ENCODE measurements at places on chromosomes 6 and 20.

DNA sequence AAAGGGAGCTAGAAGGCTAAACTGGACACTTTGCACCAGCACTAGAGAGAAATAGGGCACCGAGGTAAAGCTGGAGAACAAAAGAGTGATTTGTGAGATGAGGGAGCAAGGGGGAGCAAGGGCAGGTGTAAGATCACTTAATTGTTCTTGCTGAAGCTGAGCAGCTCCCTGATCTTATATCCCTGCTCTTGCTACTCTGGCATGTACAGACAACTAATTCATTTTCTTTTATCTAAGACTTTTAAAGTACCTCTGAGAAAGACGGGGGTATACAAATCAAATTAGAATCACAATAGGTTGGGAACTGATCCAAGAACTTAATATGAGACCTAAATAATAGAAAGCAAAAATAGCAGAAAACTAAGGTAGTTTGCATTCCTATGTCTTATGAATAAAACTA is 381.7 kb upstream of the POU3F2 start:
- no peak for DNase-seq

DNA sequence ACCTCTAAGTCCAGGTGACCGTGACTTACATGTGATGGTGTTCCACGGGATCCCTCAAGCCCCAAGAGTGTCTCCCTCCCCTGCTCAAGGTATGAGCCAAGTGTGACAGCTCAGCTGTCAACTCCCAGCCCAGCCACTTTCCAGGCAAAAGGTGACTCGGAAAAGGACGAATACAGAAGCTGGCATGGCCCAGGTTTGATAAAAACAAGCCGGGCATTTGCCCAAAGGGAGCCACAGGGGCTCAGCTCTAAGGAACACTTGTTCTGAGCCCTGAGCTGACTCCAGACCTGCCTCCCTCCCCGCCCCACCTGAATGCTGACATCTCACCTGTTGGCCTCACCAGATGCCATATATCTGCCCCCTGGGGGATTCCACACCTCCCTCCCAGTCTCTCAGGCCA is 43.0 kb upstream of the BPIFA2 start:
- no peak for DNase-seq

DNA sequence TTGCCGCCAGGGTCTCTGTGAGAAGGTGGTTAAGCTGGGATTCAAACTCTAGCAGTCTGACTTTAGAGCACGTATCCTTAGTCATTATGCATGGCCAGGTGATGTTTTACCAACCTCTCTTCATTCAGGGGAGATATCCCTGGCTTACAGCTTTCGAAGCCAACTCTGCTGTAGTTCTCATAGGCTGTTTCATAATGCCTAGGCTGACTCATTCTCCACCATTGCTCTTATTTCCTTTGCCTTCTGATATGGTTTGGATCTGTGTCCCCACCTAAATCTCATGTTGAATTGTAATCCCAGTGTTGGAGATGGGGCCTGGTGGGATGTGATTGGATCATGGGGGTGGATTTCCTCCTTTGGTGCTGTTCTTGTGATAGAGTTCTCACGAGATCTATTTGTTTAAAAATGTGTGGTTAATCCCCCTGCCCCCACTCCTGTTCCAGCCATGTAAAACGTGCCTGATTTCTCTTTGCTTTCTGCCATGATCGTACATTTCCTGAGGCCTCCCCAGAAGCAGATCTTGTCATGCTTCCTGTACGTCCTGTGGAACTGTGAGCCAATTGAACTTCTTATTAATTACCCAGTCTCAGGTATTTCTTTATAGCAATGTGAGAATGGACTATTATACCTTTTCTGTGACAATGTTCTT is 94.6 kb upstream of the MAN1A1 start:
- no peak for DNase-seq

DNA sequence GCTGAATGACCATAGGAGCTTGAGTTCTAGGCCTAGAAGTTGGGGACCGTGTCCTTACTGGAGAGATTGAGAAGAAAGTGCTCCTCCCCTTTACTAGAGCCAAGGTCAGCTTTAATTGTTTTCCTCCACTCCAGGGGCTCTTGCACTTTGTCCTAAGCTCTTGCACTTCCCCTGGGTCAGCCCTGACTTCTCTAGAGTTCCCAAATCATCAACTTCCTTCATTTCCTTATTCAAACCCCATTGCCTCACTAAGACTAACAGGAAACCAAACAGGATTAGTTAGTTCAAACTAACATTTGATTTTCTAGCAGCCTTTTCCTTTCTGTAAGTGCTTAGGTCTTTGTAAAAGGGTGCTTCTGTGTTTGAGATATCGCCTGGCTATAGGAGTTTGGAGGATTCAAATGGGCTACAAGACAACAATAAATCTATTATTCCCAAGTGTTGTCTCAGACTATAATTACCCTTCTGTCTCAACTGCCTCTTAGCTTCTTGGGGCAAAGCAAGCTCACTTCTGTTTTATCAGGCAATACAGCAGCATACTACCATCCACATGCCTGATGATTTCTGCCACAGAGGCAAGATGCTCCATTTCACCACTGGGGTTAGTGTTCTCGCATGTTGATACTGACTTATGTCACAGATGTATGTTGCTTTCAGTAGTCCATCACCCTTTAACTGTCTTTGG is 12.8 kb upstream of the DTNBP1 start:
- no peak for DNase-seq

- DNase-seq = no peak
These were observed 147.0 kb upstream of the PTPRK start for GRCh38 chr6:128667339-128667858.

- peak; percentile 52 for DNase-seq
These were observed 91.1 kb upstream of the HIVEP1 start for GRCh38 chr6:11921017-11921438.

DNA sequence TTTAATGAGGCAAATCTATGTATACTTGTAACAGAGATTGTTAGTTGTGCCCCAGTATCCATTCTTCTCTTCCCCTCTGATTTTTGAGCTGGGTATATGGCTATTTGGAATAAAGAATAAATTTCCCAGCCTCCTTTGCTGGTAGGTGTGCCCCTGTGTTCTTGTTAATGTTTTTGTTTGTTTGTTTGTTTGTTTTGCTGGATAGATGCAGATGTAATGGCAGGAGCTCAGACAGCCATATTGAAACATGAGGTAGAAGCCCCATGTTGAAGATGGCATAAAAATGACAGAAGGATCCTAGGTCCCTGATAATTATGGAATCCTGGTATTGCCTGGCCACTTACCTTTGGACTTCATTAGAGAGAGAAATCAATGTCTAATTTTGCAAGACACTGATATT is 19.9 kb upstream of the FKBP5 start:
- DNase-seq = no peak

DNA sequence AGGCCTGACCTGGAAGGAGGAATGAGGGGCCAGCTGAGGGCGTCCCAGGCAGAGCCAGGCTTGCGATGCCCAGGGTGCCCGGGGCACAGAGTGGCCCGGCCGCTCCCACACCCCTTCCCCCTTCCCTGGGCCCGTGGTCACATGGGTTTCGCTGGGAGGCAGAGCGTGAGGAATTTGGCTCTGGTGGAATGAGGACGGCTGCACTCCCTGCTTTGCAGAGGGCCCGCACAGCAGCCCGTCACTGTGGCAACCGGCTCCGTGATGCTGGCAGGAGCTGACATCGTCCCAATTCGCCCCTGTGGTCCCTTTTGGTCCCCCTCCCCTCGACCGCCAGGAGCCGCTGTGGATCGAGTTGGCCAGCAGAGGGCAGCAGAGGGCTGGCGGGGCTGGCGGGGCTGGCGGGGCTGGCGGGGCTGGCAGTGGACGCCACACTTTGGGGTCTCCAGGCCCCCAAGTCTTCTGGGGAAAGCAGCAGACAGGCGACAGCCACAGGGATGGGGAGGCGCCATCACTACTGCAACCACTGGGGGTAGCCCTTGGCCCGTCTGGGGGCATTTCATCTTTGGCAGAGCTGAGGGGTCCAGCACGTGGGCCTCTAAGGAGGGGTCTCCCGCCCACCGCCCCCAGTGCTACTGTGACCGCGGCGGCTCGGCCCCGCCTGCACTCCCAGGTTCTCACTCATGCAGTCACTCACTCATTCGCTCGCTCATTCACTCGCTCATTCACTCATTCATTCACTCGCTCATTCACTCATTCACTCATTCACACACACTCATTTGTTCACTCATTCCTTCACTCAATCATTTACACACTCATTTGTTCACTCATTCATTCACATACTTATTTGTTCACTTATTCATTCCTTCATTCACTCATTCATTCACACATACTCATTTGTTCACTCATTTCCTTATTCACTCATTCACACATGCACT is 49.7 kb upstream of the BHLHE23 start:
- DNase-seq = peak; percentile 9

DNA sequence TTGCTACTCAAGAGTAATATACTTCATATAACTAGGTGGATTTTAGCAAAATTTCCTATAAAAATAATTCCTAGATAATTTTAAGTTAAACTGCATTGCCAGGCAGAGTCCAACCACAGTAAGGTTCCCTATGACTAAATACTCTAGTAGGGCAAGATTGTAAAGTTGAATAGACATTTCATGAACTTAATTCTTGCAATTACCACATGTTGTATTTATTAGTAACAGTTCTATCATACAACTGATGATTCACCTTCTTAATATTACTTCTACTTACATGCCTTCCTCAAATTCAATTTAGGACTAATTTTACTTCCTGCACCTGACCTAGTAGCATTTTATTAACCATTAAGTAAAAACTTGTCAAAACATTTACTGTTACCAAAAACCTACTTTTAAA is 266.7 kb upstream of the THEMIS start:
- no peak for DNase-seq

DNA sequence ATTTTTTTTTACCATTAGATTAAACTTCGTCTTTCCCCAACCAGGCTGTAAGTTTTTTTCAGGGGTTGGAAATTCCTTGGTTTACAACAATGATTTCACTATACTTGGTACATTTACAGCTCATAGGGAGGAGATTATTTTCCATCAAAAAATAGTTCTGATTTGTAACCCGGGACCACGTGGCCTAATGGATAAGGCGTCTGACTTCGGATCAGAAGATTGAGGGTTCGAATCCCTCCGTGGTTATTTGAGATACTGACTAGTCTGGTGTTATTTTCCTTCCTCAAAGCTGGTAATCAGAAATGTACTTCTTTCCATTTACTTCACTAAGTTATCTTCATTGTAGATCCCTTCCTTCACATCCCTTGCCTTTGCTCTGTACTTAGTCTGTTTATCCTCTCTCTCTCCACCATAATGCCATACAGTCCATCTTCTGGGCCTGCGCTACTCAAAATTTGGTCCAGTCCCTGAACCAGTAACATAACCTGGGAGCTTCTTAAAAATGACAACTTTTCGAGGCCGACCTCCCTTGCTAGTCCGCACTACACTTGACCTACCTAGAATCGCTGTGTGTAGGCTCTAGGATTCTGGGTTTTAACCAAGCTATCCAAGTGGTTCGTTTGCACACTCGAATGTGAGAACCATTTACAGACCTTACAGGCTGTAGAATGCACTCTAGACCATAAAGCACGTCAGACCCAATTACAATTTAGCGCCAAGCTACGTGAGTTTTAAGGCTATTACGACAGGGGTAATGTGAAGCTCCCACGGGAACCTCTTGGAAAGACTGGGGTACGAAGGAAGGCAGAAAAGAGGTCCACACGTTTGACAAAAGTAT is 42.1 kb upstream of the BTN3A2 start:
- peak; percentile 96 for DNase-seq

DNA sequence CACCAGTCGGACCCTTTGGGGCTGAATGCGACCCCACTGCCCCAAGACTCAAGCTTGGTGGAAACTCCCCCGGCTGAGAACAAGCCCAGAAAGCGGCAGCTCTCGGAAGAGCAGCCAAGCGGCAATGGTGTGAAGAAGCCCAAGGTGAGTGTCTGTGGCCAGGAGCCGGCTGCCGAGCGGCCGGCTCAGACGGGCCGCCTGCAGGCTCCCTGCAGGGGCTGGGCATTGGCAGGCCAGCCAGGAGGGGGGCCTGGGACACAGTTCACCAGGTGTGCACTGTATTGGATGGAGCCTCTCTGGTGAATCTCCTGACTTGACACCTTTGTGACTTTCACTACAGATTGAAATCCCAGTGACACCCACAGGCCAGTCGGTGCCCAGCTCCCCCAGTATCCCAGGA is 6.0 kb downstream of the PCIF1 start:
- no peak for DNase-seq

DNA sequence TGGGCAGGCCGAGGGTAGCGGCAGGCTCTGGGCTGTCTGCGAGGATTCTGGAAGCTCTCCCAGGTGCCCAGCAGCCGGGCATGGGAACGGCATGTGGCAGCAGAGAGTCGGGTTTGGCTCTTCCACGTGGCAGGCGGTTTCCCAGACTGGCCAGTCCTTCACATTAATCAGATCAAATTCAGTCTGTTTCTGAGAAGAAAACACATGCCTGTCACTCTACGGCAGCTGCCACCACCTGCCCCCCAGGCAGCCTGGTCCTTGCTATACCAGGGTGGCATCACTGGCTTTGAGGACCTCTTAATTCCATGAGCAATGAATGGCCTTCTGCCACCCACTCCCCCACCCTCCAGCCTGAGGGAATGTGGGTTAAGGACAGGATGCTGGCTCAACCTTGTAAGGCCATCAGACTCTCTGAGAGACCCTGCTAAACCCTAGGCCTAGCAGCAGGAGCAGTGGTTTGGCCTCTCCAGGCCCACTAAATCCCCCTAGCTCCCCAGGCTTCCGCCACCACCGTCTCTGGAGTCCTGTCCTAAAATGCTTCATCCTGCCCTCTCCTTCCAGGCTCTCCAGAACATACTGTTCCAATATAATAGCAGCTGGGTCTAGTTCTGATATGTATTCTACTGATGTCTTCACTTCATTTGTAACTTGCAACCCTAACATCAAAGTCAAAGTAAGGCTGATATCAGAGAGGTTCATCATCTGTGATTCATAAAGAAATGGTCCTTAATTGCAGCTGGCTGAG is 47.8 kb downstream of the PLCG1 start:
- no peak for DNase-seq
